ENCODE measurements at places on chromosomes 12 and 14.

GRCh38 chr12:108832730-108833354 is 24.5 kb downstream of the SSH1 start:
- DNase-seq: no peak

DNA sequence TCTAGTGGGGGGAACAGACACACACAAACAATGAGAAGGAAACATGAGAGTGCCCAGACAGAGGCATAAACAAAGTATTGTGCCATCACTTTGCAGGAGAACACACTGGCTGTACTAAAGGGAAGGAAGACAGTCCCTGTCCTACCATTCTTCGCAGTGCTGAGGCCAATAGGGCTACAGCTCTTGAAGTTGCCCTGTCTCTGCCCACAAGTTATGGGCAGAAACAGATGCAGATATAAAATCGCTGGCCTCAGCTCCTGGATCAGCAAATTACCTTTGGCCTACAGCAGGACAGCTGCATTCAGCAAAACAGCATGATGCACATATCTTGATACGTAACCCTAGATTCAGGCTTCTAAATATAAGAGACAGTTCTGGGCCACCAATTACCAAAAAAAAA is 23.0 kb upstream of the PRKAB1 start:
- DNase-seq: no peak

DNA sequence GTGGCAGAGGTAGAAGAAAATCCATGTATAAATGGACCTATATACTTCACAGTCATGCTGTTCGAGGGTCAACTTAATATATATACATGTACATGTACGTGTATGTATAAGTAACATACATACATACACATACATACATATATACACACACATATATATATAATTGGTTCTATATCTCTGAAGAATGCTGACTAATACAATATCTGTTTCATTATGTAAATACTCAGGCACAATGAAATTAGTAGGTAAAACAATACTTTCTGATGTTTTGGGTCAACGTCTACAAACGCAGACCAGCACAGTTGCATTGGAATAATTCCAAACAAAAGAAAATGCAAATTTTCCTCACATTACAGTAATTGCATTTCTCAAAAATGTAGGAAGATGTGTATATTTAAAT is 202.7 kb upstream of the DAAM1 start:
- no peak for DNase-seq

DNA sequence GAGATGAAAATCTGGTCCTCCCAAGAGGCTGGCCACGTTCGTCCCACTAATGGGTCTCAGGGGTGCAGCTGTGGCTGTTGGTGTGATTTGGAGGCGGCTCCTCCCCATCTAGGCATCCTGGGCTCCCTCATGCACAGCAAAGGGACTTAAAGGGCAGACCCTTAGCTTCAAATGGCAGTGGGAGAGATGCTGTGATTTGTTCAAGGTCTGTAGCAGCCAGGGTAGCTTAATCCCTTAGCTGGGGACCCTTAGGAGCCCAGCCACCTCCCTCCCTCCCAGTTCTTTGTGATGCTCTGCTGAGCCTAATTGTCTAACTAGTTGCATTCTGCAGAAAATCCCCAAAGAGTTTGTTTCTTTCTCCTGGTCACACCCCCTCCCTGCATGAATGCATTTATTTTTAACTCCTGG is 18.3 kb downstream of the DYRK4 start:
- no peak for DNase-seq

DNA sequence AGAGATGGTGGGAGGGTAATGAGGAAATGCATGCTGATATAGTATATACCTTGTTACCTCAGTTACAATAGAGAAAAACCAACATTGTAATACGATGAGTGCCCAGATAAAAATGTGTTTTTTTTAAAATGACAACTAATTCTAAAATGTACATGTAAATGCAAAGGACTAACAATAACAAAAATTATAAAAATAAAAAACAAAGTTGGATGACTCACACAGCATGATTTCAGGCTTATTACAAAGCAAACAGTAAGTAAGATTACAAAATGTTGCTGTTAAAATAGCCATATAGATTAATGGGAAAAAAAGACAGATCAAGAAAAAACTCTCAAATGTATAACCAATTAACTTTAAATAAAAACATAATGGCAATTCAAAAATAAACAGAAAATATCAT is 1099.4 kb downstream of the FSCB start:
- DNase-seq: no peak

- DNase-seq: no peak
These were observed 12.4 kb downstream of the LRRC10 start for GRCh38 chr12:69598174-69598753.

DNA sequence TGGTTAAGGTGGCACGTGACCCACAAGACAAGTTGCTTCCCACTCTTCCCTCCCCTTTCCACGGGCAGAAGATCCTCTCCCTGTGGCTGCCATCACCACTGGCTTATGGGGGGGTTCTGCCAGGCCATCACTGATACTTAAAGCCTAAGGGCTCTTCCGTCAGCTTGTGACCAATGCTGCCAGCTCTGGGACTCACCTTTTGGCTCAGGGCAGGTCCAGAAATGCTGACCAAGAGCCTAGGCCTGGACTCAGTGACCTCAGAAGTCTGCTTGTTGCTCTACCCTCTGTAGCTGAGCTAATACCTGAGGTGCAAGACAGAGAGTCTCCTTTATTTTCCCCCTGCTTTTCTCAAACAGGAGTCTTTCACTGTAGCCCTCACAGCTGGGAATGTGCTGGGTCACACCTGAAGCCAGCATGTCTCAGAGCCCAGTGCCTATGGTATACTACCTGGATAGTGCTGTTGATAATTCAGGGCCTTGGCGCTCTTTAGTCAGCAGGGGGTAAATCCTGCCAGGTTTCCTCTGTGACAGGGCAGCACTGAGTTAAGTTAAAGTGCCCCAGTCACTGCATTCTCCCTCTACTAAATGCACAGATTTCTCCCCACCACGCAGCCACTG is 19.7 kb downstream of the FGD4 start:
- DNase-seq: no peak

- DNase-seq: no peak
These were observed 21.9 kb downstream of the CLEC9A start for GRCh38 chr12:10052193-10052913.

GRCh38 chr12:46400406-46400805 is 27.8 kb upstream of the SLC38A2 start:
- DNase-seq: no peak

DNA sequence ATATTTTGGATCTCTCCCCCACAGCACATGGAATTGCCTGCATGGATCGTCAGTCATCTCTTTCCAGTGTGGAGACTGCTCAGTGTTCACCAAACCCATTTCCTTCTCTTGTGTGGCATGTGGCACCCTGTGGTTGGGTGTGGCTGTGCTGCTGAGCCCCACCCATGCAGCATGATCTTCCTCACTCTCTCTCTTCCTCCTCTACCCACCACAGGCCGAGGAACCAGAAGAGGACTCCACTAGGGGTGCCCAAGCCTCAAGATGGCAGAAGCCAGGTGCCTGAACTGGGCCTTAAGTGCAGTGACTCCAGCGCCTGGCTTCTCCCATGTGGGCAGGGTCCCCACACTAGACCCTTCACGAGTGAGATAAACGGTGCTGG is 66.8 kb upstream of the GPR68 start:
- no peak for DNase-seq

GRCh38 chr12:98990648-98991047 is 345.6 kb downstream of the APAF1 start:
- no peak for DNase-seq

DNA sequence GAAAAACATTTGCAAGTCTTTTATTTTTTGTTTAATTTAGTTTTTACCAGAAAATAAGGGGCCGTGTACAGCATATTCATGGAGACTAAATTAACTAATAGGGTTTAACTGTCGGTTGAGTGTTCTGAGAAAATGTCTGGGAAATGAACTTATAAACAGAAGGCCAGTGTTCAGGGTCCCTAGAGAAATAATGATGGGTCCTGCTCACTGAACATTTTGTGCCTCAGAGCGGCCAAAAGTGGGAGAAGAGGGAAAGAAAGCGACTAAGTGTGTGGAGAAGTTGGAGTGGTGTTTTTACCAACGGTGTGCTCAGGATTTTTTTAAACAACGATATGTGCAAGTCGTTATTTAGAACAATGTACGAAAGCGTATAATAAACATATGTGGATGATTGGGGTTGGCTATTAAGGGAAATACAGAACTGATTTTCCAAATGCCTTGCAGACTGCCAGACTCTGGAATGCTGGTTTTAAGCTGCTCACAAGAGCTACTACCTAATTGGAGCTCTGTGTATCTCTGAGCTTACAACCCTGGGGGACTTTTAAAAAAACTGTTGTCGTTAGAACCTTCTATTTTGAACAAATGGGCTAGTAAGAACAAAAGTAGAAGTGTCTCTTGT is 166.7 kb downstream of the SLC38A4 start:
- no peak for DNase-seq

DNA sequence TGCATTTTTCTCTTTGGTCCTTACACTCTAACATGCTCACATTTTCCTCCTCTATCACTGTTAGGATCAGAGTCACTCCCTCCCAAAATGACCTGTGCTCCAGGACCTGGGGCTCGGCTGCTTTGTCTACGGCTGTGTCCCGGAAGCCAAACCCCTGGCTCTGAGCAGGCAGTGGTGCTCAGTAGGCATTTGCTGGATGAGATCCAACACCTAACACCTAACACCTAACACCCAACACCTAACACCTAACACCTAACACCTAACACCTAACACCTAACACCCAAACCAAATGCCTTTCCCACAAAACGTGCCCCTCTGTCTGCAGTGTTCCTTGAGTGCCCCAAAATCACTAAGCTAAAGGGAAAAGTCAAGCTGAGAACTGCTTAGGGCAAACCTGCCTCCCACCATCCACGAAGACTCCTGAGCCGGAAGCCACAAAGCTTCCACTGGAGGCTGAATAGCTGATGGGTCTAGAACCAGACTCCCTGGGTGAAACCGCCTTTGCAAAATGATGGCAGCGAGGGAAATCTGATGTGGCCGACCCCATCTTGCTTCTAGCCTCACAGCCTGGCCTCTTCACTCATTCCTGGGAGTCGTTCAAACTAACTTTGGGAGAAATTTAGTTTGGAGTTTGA is 29.2 kb downstream of the HSP90AA1 start:
- DNase-seq: no peak

DNA sequence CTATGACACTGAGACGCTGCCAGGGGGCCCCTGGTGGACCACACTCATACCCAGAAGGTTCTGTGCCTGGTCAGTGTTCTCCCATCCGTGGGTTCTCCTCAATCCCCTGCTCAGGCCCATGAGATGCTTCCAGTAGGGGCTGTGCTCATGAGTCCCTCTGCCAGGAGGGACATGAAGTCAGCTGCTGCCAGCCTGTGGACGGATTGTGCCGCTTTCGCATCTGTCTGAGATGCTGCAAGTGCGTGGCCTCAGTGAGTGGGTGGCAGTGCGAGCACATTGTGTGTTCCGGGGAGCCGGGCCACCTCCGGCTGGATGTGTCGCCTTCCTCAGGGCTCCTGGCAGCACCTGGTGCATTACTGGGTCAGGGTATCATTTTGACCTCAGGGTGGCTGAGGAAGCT is 15.5 kb downstream of the TUNAR start:
- DNase-seq: no peak

DNA sequence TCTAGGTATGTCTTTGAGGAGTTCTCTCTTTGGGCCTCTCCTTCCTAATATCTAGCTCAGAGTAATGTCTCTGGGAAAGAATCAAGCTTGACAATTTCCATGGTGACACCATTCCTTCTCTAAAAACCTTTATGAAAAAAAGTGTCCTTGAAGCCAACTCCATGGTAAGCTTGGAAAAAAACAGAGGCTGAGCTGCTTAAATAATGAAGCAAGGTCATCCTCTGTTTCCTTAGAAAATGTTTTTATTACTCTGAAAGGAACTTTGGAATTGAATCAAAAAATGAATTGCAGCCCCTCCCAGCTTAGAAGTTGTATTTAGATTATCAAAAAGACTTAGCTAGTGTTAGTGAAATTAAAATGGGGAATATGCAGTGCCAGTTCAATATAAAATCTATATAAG is 166.1 kb upstream of the KITLG start:
- no peak for DNase-seq

- no peak for DNase-seq
These were observed 90.2 kb upstream of the PLEKHG7 start for GRCh38 chr12:92612611-92613010.

GRCh38 chr14:93939304-93940229 is 12.4 kb downstream of the FAM181A start:
- DNase-seq: peak; percentile 90

GRCh38 chr12:122081083-122081696 is 2.6 kb downstream of the MLXIP start:
- DNase-seq: no peak

Data from Peyer's patch (tissue), 4 donors.